Pancreas (tissue), 10 donors: ENCODE measurements at places on chromosomes 3 and 15.
A peak's percentile ranks its signal among the peaks of the same experiment; 100 is the strongest.

- DNase-seq: no peak
- peaks cover 14% of the 10 kb centered on the region for H3K4me1 ChIP-seq
- H3K27me3 ChIP-seq: no peaks in the 10 kb centered on the region
- H3K4me3 ChIP-seq: no peak overlapping the region
Observed at GRCh38 chr3:190695994-190696393, 166.5 kb downstream of the GMNC start.

GRCh38 chr3:100329800-100330489 lies 4.6 kb upstream of the NIT2 start:
- H3K36me3 ChIP-seq: no peaks in the 10 kb centered on the region
- H3K4me3 ChIP-seq: no peak overlapping the region
- H3K27ac ChIP-seq: no peak overlapping the region
- no peak for DNase-seq
- H3K27me3 ChIP-seq: no peaks in the 10 kb centered on the region
- H3K4me1 ChIP-seq: peaks cover 4% of the 10 kb centered on the region

- H3K4me3 ChIP-seq: no peak overlapping the region
- H3K27me3 ChIP-seq: no peaks in the 10 kb centered on the region
- H3K27ac ChIP-seq: no peak overlapping the region
- DNase-seq: no peak
- H3K36me3 ChIP-seq: no peaks in the 10 kb centered on the region
- peaks cover 4% of the 10 kb centered on the region for H3K4me1 ChIP-seq
Observed at GRCh38 chr3:119664850-119665379, 4.5 kb upstream of the POPDC2 start.

DNA sequence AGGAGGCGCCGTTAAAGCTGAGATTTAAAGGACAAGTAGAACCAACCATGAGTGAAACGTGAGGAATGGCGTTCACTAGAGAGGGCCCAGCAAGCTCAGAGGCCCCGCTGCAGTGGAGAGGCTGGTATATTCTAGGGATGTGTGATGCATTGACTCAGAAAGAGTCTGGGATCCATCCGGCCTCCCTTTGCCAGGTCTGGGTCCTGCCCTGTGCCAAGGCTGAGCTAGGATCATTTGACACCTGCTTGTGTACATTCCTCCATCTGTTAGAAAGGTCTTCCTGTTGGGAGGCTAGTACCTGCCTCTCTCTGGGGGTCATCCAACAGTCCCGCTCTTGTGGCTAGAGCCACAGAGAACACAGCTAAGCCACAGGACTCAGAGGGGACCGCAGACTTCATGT lies 28.4 kb downstream of the CA12 start:
- no peaks in the 10 kb centered on the region for H3K27me3 ChIP-seq
- no peak overlapping the region for H3K4me3 ChIP-seq
- H3K27ac ChIP-seq: no peak overlapping the region
- H3K36me3 ChIP-seq: no peaks in the 10 kb centered on the region
- no peak for DNase-seq

GRCh38 chr3:16482770-16483531 lies 30.5 kb downstream of the RFTN1 start:
- H3K4me3 ChIP-seq: no peak overlapping the region
- no peaks in the 10 kb centered on the region for H3K36me3 ChIP-seq
- H3K27ac ChIP-seq: no peak overlapping the region
- no peaks in the 10 kb centered on the region for H3K27me3 ChIP-seq
- peaks cover 6% of the 10 kb centered on the region for H3K4me1 ChIP-seq

GRCh38 chr3:167814441-167814951 lies 79.0 kb downstream of the SERPINI1 start:
- DNase-seq: no peak
- H3K27me3 ChIP-seq: no peaks in the 10 kb centered on the region
- no peaks in the 10 kb centered on the region for H3K4me1 ChIP-seq
- H3K36me3 ChIP-seq: no peaks in the 10 kb centered on the region
- H3K27ac ChIP-seq: no peak overlapping the region

GRCh38 chr3:167691366-167691765 lies 37.6 kb upstream of the WDR49 start:
- H3K36me3 ChIP-seq: peaks cover 5% of the 10 kb centered on the region
- no peaks in the 10 kb centered on the region for H3K27me3 ChIP-seq
- no peak overlapping the region for H3K4me3 ChIP-seq

GRCh38 chr3:39917065-39917773 lies 107.8 kb downstream of the MYRIP start:
- H3K36me3 ChIP-seq: no peaks in the 10 kb centered on the region
- no peak overlapping the region for H3K4me3 ChIP-seq
- no peaks in the 10 kb centered on the region for H3K27me3 ChIP-seq
- DNase-seq: no peak
- no peak overlapping the region for H3K27ac ChIP-seq

DNA sequence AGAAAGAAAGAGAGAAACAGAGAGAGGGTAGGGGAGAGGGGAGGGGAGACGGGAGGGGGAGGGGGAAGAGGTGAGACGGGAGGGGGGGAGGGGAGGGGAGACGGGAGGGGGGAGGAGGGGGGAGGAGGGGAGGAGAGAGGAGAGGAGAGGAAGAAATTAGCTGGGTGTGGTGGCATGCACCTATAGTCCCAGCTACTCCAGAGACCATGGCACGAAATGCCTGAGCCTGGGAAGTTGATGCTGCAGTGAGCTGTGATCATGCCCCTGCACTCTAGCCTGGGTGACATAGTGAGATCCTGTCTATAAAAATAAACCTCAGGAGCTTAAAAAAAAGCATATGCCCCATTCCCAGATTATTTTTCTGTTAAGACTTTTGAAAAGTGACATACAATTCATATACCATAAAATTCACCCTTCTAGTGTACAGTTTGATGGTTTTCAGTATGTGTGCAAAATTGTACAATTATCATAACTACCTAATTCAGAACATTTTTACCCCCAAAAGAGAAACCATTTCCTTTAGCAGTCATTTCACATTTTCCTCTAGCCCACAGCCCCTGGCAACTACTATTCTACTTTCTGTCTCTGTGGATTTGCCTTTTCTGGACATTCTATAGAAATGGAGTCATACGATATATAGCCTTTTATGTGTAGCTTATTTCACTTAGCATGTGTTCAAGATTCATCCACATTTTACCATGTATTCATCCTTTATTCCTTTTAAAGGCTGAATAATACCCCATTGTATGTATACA lies 699.6 kb downstream of the FHIT start:
- no peaks in the 10 kb centered on the region for H3K4me1 ChIP-seq
- H3K36me3 ChIP-seq: no peaks in the 10 kb centered on the region
- H3K27me3 ChIP-seq: no peaks in the 10 kb centered on the region
- H3K27ac ChIP-seq: no peak overlapping the region
- DNase-seq: no peak

DNA sequence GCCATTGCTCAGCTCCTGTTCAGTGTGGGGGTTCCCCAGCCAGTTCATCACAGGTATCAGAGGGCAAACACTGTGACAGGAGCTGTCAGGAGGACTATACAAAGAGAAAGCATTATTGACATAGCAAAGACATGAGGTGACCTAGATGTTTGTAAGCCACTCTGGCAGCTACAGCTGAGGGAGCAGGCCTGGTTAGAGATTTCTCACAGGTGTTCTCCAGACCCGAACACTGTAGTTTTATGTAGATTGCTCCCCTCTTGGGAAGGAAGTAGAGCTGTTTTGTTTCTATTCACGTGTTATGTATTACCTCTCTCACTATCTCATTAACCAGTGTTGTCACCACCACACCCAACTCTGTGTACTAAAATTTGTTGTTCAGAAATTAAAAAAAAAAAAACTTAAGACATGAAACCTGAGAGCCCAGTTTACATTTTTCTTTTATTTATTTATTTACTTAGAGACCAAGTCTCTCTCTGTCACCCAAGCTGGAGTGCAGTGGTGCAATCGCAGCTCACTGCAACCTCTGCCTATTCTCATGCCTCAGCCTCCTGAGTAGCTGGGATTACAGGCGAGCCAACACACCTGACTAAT lies 123.7 kb downstream of the RBPMS2 start:
- no peaks in the 10 kb centered on the region for H3K36me3 ChIP-seq
- DNase-seq: no peak
- no peaks in the 10 kb centered on the region for H3K27me3 ChIP-seq
- no peaks in the 10 kb centered on the region for H3K4me1 ChIP-seq
- no peak overlapping the region for H3K4me3 ChIP-seq

DNA sequence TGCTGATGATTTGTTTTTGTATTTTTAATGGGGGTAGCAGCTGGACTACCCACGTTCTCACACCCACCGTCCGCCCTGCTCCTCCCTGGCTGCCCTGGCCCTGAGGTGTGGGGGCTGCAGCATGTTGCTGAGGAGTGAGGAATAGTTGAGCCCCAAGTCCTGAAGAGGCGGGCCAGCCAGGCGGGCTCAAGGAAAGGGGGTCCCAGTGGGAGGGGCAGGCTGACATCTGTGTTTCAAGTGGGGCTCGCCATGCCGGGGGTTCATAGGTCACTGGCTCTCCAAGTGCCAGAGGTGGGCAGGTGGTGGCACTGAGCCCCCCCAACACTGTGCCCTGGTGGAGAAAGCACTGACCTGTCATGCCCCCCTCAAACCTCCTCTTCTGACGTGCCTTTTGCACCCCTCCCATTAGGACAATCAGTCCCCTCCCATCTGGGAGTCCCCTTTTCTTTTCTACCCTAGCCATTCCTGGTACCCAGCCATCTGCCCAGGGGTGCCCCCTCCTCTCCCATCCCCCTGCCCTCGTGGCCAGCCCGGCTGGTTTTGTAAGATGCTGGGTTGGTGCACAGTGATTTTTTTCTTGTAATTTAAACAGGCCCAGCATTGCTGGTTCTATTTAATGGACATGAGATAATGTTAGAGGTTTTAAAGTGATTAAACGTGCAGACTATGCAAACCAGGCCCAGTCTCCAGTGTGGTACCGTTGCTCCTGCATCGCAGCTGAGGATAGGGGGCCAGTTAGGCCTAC lies 1.4 kb upstream of the FES start:
- H3K27me3 ChIP-seq: no peaks in the 10 kb centered on the region
- H3K36me3 ChIP-seq: peaks cover 4% of the 10 kb centered on the region
- DNase-seq: peak; percentile 71
- peaks cover 23% of the 10 kb centered on the region for H3K4me1 ChIP-seq
- H3K4me3 ChIP-seq: no peak overlapping the region

DNA sequence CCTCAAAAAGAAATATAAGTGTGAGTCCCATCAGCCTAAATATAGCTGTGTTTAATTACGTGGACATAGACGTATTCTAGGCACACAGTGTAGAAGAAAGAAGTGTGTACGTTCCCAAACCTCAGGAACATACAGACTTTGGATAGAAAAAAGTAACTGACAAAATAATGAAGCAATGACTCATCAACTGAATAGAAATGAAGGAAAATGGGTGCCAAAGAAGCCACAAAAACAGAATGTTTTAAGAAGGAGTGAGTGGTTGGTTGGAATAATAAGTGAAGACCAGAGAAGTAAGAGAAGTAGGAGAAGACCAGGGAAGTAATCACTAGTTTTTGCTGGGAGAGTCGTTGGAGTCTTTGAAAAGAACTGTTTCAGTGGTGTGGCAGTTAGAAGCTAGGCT lies 518.1 kb downstream of the ROBO1 start:
- no peaks in the 10 kb centered on the region for H3K36me3 ChIP-seq
- no peak for DNase-seq
- H3K27ac ChIP-seq: no peak overlapping the region
- no peaks in the 10 kb centered on the region for H3K4me1 ChIP-seq

- H3K36me3 ChIP-seq: no peaks in the 10 kb centered on the region
- H3K4me1 ChIP-seq: no peaks in the 10 kb centered on the region
- no peaks in the 10 kb centered on the region for H3K27me3 ChIP-seq
- no peak overlapping the region for H3K27ac ChIP-seq
- no peak overlapping the region for H3K4me3 ChIP-seq
- DNase-seq: no peak
Observed at GRCh38 chr3:27545061-27545460, 60.9 kb upstream of the SLC4A7 start.

DNA sequence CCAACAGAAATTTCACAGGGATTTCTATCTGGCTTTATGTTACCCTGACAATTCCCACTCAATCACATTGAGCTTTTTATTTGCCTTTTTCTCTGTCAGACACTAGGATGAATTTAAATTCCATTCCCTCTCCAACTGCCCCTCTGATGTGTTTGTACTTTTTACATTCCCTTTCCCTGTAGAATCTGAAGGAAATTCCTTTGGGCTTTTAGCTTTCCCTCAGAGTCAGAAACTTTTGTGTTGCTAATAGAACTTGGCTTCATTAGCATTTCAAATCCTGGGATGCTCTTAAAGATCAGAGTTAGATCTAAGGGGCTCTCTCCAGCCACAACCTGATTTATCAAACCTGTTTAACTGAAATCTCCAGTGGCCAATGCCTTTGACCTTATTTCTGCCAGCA lies 7.9 kb upstream of the RARB start:
- no peaks in the 10 kb centered on the region for H3K27me3 ChIP-seq
- H3K4me1 ChIP-seq: no peaks in the 10 kb centered on the region
- no peak overlapping the region for H3K27ac ChIP-seq
- DNase-seq: no peak
- H3K36me3 ChIP-seq: no peaks in the 10 kb centered on the region

DNA sequence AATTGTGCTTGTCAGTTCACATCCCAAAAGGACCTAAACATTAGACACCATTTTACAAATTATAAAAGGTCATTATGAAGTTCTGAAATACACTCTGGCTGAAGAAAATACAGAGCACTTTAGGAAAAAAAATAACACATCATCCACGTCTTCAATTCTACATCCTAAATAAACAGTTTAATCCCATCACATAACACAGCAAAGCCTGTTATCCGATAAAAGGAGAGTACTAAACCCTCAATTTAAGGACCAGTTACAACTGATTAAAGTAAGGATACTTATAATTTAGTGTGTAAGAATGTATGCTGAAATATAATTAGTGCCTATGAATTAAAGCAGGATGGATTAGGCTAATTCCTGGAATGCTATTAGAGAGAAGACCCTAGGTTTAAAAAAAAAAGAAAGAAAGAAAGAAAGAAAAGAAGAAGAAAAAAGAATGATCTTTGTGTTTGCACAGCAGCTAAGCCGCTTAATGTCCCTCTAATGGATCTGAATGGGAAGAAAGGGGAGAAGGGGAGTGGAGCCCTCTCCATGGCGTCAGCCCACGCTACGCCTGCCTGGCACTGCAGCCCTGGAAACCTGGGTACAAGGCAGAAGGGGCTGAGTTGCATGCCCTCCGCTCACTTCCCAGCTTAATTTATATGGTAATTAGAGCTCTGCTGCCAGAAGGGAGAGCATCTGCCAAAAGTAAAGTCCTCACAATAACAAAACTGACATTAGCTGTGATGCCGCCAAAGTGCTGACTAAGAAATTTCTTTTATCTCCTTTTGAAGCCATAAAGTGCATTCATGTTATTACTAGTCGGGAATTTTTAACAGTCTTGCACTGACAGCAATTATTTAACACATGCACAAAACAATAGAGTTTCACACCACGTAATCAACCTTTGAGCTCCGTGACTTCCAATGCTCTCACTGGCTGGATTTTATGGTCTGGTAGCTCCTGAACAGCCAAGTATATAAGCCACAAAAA lies 90.0 kb downstream of the FSIP1 start:
- H3K27me3 ChIP-seq: no peaks in the 10 kb centered on the region
- no peak for DNase-seq
- H3K27ac ChIP-seq: no peak overlapping the region

GRCh38 chr15:69299943-69300588 lies 1.4 kb downstream of the PAQR5 start:
- no peaks in the 10 kb centered on the region for H3K36me3 ChIP-seq
- no peaks in the 10 kb centered on the region for H3K27me3 ChIP-seq
- H3K4me3 ChIP-seq: no peak overlapping the region
- peak overlapping the region; percentile 44 for H3K27ac ChIP-seq
- DNase-seq: peak; percentile 55
